ENCODE measurements at places on chromosomes 5 and 9. TPM values are rescaled to one million over a fixed set of nuclear protein-coding genes. Genes with fewer than 3 reads are reported as not detected.

The DNAH5 gene
- total RNA-seq: 4.7 TPM

The AGPAT2 gene
- 16.1 TPM for total RNA-seq

The MLLT3 gene
- 21.1 TPM for total RNA-seq

The MEF2C gene
- total RNA-seq: 6.8 TPM

The KYAT1 gene
- 6.8 TPM for total RNA-seq

The NIPSNAP3A gene
- 40.0 TPM for total RNA-seq
